ENCODE measurements at places on chromosomes 2 and 18.

DNA sequence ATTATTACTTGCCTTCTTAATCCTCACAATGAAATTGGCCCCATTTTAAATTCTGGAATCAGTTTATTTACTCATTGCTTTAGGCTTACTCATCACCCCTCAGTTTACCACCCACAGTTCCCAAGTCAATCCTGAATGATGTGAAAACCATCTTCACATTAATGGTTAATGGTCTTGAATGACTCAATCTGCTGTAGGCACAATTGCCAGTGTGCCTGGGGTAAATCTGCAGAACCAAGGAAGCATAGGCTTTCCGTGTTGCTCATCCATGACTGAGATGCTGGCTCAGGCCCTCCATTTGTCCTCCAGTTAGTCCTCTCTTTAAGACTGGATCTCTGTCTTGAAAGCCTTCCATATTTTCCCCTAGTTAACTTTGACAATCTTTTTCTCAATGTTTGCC is 164.5 kb downstream of the PMAIP1 start:
- no peak for DNase-seq

DNA sequence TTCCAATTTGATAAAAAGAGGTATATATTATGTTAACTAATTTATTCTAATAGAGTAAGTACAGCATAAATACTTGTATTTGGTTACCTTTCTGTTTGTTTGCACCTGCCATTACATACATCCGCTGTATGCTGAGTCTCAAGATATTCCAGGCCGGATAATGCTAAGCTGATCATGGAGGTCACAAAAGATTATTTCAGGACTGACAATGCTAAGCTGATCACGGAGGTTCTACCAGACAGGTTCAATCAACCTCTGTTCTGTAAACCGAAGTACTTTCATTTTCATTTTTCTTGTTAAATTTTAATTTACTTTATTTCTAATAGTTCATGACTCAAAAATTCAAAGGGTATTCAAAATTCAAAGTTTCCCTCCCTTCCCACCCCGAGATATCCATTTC is 31.1 kb downstream of the PNO1 start:
- DNase-seq = no peak

- DNase-seq = no peak
Observed at GRCh38 chr18:76429262-76430126, 65.5 kb downstream of the ZNF516 start.

- no peak for DNase-seq
Observed at GRCh38 chr2:600542-601386, 76.4 kb downstream of the TMEM18 start.

DNA sequence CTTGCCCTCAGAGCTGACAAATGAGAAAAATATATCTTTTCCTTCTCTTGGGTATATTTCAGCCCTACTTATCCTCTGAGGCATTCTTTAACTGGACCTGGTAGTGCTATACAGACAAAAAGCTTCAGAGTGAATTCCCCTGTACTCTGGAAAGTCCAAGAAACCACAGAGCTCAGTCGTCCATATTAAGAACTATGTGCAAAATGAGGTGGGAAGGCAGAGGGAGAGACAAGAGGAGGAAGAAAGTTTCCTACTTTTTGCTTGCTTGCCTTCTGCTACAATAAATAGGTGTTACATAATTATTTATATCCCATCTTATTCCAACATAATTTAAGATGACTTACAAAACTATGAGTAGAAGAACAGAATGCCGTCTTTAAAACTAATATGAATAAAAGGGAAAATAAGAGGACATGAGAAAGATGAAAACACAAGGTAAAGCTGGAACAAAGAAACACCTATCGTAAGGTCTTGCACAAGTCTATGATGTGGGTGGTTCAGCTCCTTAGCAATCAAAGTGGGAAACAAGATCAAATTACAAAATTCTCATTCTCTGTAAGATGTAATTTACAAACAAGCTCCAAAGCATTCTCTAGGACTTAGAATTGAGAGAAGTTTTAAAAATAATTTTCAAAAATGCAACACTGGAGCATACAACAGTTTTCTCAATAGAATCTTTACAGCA is 97.9 kb downstream of the BAZ2B start:
- no peak for DNase-seq

DNA sequence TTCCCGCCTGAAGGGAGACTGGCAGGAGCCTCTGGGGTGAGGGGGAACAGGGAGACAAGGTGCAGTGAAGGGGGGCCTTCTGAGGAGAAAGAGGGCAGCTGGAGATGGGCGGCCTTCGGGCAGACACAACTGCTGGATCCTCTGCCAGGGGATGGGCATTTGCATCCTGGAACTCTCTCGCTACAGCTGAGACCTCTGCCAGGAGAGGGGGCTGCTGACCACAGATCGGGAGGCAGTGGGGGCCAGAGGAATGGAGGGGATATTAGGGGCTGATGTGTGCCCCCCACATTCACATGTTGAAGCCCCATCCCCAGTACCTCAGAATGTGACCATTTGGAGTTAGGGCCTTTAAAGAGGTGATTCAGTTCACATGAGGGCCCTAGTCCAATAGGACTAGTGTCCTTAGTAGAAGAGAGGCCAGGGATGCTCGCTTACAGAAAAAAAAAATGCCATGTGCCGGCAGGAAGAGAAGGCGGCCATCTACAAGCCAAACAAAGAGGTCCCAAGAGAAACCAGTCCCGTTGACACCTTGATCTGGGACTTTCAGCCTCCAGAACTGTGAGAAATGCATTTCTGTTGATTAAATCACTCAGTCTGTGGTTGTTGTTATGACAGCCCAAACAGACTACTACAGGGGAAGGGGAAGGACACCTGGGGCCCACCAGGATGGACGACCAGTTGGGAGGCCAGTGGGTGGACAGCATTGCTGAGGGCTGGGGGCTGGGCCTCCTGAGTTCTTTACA is 50.0 kb downstream of the TRABD2A start:
- no peak for DNase-seq

DNA sequence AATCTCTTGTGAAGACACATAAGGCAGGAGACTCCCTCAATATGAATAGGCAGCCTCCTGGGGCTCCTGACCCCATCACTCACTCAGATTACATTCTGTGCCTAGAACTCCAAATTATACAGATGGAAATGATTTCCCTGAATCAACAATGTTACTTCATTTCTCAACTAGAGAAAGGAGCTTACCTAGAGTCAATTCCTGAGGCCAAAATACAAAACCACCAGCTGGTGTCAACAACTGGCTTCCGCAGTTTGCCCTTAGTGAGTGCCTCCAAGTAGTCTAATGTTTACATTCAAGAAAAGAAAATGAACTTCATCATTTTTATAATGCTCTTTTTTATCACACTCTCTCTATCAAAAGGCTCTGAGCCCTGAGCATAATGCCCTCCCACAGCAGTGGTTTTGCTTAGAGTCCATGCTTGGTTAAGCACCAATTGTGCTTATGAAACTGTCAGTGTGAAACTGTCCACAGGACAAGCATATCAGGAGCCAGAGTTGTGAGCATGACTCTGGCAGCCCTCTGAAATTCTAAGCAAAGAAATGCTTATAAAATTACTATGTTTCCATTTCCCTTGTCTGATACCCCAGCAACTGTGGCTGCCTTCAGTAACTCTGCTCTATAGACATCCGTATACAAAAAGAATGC is 305.7 kb upstream of the PKDCC start:
- no peak for DNase-seq

- no peak for DNase-seq
Observed at GRCh38 chr2:100113990-100114433, 28.4 kb downstream of the AFF3 start.

GRCh38 chr2:74911061-74911460 is 47.4 kb upstream of the POLE4 start:
- DNase-seq = no peak
